ENCODE measurements at places on chromosomes 1 and 21.

- no peak for DNase-seq
These were observed 13.4 kb downstream of the CLEC20A start for GRCh38 chr1:178483251-178483957.

DNA sequence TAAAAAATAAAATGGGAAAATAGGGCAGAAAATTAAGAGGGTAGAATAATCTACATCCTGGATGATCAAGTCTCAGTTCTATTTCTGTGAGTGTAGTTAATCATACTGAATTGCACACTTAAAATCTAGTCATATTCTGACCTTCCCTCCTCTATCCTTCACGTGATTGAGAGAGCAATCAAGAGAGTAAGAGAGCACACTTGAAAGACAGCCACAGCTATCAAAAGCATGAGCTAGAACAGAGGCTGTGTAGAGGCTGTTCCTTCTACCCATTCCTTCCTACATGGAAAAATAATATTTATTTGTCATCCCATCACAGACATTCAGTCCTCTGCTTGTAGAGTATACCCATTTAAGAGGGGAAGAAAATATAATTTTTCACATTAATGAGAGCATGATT is 52.4 kb downstream of the PHC2 start:
- no peak for DNase-seq

- no peak for DNase-seq
These were observed 75.8 kb downstream of the ATP1A1 start for GRCh38 chr1:116448785-116449385.

GRCh38 chr1:184889902-184890301 is 84.4 kb downstream of the NIBAN1 start:
- no peak for DNase-seq

DNA sequence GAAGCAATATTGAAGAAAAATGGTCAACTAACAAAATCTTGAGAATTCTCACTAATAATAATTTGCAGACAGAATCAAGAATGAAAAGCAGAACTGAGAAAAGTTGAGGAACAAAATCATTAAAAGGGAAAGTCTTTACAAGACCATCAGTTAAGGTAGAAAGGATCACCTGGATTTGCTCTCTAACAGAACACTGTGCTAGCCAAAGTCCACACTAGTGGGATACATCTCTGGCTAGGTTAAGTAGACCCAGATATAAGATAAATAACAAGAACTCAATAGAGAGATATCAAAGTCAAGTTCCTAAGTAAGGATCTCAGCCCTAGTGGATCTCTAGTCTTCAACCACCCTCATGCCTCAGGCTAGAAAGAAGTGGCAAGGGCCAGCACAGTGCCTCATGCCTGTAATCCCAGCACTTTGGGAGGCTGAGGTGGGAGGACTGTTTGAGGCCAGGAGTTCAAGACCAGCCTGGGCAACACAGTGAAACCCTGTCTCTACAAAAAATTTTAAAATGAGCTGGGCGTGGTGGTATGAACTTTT is 19.6 kb downstream of the IPP start:
- DNase-seq: no peak

DNA sequence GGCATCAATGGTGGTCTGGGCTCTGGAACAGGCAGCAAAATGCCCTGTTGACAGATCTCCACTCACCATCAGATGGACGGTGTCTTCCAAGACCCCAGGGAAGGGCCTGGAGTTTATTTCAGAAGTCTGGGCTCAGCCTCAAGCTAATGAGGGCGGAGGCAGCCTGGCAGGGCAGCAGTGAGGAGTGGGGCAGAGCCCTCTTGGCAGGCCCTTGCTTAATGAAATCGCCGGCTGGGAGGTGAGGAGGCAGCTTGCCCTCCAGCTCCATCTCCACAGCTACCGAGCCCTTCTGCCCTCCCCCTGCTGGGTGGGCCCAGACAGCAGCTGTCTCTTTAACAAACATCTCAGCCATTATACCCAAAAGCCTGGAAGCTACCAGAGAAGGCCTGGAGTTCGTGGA is 22.0 kb upstream of the GRIK3 start:
- DNase-seq: no peak
